ENCODE measurements at places on chromosomes 2 and 18. TPM values are rescaled to one million over a fixed set of nuclear protein-coding genes. Genes with fewer than 3 reads are reported as not detected.
A peak's percentile ranks its signal among the peaks of the same experiment; 100 is the strongest.

DNA sequence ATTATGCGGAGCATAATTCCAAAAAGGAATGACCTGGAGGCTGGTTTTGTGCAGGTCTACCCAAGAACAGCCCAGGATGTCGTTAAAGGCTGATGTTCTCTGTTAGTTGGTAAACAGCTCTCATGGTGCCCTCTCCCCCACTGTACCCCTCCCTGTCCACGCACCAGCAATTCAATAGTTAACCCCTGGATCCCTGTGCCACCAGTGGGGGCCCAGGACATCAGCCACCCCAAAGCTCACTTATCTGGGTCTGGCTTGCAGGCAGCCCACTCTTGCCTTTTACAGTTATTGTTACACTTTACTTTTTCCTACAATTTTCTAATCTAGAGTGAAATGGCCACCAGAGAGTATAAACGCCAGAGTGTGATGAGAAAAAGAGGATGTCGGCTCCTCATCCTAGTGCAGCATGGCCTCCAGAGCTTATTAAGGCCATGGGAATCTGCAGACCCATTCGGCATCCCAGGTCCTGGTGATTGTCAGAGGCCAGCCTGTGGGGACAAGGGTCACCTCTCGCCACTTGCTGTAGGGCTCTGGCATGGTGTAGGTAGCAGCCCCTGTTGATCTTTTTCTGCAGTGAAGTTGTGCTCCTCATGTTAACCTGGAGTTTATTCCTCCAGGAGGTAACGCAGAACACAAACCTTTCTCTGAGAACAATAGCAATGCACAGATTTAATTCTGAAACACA lies 30.3 kb downstream of the TWIST2 start:
- H3K36me3 ChIP-seq, result no peaks in the 10 kb centered on the region
- no peak overlapping the region for H3K4me3 ChIP-seq
- H3K27me3 ChIP-seq, result peaks cover 62% of the 10 kb centered on the region
- H3K27ac ChIP-seq, result no peak overlapping the region

DNA sequence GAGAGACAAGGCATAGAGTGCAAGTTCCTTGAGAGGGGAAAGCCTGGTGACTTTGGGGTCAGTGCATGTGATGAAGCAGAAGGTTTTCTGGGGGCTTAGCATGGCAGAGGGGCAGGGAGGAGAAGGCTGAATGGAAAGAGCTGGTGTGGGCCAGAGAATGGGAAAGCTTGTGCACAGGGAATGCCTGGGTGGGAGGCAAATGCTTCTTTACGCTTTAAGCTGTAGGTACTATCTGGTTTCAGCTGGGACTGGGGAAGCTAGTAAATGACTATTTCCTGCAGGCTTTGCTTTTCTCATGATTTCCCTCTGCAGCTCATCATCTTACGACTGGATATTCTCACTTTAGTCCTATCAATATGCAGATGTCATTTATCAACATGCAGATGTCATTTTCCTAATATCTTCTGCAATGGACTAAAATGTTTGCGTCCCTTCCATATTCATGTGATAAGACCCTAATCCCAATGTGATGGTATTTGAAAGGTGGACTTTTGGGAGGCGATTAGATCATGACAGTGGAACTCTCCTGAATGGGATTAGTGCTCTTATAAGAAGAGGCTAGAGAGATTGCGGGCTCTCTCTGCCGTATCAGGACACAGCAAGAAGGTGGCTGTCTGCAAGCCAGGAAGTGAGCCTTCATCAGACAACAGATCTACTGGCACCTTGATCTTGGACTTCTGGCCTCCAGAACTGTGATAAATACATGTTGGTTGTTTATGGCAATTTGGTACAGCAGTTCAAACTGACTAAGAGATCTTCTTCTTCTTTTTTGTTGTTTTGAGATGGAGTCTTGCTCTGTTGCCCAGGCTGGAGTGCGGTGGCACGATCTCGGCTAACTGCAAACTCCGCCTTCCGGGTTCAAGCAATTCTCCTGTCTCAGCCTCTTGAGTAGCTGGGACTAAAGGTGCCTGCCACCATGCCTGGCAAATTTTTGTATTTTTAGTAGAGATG lies 50.1 kb downstream of the MYCN start:
- H3K27ac ChIP-seq, result no peak overlapping the region
- no peaks in the 10 kb centered on the region for H3K36me3 ChIP-seq
- H3K4me1 ChIP-seq, result no peaks in the 10 kb centered on the region
- H3K4me3 ChIP-seq, result no peak overlapping the region

DNA sequence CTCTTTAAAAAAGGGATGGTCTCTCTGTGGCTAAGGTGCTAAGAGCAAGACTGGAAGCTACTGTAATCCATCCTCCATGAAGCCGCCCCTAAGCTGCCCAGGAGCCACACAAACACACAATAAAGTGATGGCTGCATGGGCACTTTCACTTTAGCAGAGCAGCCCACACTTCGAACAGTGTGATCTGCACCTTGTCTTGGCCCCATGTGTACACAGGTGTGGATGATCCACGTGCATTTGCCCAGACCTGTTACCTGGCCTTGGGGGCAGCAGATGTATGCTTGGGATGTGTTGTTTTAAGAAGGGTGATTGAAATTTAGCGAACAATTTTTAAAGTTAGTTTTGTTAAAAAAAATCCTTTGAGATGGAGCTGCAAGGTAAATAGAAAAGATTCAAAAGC lies 39.9 kb downstream of the TMEM178A start:
- no peak overlapping the region for H3K4me3 ChIP-seq
- no peak overlapping the region for H3K27ac ChIP-seq
- H3K4me1 ChIP-seq, result no peaks in the 10 kb centered on the region
- no peak for DNase-seq
- no peaks in the 10 kb centered on the region for H3K27me3 ChIP-seq
- H3K36me3 ChIP-seq, result no peaks in the 10 kb centered on the region

DNA sequence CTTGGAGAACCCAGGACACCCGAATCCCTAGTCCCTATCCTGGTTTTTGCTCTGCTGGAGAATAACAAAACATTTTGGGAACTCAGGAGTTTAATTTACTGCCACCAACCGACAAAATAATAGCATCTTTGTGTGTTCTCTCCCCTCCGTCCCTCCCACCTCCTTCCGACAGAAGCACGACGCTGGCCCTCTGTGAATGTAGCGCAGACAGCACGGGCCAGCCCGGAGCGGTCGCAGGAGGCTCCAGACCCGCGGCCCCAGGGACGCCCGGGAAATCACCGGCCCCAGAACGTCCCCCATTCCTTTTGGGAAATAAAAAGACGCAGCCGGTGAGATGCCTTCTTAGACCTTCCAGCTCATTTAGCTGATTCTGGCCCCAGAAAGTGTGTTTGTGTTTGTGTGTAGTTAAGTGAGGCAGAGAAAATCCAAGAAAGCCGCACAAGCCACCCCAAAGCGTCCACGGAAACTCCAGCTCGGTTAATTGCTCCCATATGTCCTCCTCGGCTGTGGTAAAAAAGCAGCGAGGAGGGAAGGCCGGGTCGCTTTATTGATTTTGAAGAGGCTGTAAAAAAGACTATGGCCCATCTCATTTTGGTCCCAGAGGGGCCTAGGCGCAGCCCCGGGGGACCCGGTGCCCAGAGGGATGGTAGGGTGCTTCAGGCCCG lies 577 bp upstream of the TANC1 start:
- peaks cover 27% of the 10 kb centered on the region for H3K4me1 ChIP-seq
- peak overlapping the region; percentile 42 for H3K27ac ChIP-seq
- no peaks in the 10 kb centered on the region for H3K27me3 ChIP-seq
- peak overlapping the region; percentile 83 for H3K4me3 ChIP-seq
- peak; percentile 29 for DNase-seq
- H3K36me3 ChIP-seq, result no peaks in the 10 kb centered on the region

DNA sequence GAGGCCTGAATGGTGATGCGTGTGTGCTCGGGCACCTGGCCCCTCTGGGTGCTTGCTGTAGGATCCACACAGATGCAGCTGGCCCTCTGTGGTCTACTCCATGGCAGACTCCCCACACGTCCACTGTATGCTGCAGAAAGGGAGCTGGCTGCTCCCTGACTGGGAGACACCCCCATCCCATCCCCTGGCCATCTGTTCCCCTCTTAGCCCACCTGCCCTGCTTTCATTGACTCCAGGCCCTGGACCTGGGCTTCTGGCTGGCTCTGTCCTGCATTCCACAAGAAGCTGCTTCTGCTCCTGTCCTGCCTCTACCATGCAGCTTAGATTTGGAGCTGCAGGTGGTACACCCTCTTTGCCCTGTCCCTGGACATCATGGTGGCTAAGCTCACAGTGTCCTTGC lies 80.1 kb downstream of the FHOD3 start:
- DNase-seq, result no peak
- H3K27me3 ChIP-seq, result no peaks in the 10 kb centered on the region

DNA sequence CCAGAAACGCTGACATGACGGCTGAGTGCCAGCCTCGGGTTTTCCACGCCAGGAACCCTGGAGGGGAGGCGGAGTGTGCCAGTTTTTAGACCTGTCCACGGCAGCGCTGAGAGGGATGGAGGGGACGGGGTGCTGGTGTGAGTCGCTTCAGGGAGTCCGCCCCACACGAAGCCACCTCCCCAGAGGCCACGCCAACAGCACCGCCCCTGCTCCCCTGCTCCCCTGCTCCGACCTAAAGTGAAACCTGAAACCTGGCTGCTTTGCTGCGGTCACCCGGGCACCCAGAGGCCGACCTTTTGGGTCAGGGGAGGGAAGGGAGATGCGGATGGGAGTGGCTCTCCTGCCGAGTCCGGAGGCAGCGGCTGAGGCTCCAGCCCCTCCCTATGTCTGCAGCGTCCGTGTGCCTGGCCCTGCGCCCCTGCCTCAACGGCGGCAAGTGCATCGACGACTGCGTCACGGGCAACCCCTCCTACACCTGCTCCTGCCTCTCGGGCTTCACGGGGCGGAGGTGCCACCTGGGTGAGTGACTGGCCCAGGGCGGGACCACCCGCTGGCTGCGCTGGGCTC lies 38.1 kb downstream of the SNED1 start:
- H3K27me3 ChIP-seq, result peaks cover 36% of the 10 kb centered on the region
- peak overlapping the region; percentile 37 for H3K4me3 ChIP-seq
- H3K36me3 ChIP-seq, result no peaks in the 10 kb centered on the region
- peaks cover 8% of the 10 kb centered on the region for H3K4me1 ChIP-seq
- H3K27ac ChIP-seq, result no peak overlapping the region

DNA sequence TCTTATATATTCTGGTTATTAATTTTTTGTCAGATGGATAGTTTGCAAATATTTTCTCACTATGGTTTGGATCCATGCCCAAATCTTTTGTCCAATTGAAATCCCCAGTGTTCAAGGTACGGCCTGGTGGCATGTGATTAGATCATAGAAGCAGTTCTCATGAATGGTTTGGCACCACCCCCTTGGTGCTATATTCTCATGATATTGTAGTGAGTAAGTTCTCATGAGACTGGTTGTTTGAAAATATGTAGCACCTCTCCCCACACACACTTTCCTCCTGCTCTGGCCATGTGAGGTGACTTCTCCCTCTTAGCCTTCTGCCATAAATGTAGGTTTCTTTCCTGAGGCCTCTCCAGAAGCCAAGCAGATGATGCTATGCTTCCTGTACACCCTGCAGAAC lies 107.7 kb upstream of the KYNU start:
- no peaks in the 10 kb centered on the region for H3K4me1 ChIP-seq
- H3K36me3 ChIP-seq, result no peaks in the 10 kb centered on the region
- DNase-seq, result no peak
- H3K4me3 ChIP-seq, result no peak overlapping the region
- H3K27ac ChIP-seq, result no peak overlapping the region

DNA sequence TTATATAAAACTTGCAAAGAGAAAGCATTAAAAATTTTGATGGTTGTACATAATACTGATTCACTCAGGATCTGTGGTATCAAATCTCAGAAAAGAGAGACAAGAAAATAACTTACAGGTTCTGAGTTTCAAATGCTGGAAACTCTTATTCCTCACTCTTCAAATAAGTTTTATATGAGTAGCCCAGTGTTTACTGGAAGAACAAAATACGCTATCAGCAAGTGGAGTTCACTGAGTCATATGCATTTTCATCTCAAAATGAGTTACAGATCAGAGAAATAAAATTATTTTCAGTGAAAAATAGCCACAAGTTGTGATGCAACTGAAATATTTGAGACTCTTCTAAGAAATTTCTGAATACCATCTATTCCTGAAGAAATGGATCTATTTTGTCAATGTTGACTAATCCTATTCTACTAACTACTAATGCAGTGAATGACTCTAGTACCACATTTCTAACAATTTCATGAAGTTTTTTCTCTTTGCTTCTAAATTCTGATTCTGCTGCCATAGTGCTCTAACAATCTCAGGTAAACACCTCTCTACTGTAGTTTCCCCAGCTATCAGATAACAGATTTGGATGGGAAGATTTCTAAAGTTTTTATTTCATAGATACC lies 391.7 kb downstream of the ZEB2 start:
- no peaks in the 10 kb centered on the region for H3K36me3 ChIP-seq
- no peaks in the 10 kb centered on the region for H3K27me3 ChIP-seq
- H3K27ac ChIP-seq, result no peak overlapping the region
- no peaks in the 10 kb centered on the region for H3K4me1 ChIP-seq
- DNase-seq, result no peak

GRCh38 chr2:72797740-72798139 lies 28.1 kb downstream of the EXOC6B start:
- no peaks in the 10 kb centered on the region for H3K36me3 ChIP-seq
- peaks cover 16% of the 10 kb centered on the region for H3K4me1 ChIP-seq
- no peak overlapping the region for H3K27ac ChIP-seq
- no peak for DNase-seq
- no peak overlapping the region for H3K4me3 ChIP-seq

DNA sequence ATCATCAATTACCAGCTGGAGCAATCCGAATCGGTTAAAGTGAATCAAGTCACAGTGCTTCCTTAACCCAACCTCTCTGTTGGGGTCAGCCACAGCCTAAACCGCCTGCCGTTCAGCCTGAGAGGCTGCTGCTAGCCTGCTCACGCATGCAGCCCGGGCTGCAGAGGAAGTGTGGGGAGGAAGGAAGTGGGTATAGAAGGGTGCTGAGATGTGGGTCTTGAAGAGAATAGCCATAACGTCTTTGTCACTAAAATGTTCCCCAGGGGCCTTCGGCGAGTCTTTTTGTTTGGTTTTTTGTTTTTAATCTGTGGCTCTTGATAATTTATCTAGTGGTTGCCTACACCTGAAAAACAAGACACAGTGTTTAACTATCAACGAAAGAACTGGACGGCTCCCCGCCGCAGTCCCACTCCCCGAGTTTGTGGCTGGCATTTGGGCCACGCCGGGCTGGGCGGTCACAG lies 496 bp upstream of the ITGA4 start:
- H3K4me1 ChIP-seq, result no peaks in the 10 kb centered on the region
- no peak for DNase-seq
- H3K27ac ChIP-seq, result no peak overlapping the region
- H3K27me3 ChIP-seq, result no peaks in the 10 kb centered on the region
- no peaks in the 10 kb centered on the region for H3K36me3 ChIP-seq

DNA sequence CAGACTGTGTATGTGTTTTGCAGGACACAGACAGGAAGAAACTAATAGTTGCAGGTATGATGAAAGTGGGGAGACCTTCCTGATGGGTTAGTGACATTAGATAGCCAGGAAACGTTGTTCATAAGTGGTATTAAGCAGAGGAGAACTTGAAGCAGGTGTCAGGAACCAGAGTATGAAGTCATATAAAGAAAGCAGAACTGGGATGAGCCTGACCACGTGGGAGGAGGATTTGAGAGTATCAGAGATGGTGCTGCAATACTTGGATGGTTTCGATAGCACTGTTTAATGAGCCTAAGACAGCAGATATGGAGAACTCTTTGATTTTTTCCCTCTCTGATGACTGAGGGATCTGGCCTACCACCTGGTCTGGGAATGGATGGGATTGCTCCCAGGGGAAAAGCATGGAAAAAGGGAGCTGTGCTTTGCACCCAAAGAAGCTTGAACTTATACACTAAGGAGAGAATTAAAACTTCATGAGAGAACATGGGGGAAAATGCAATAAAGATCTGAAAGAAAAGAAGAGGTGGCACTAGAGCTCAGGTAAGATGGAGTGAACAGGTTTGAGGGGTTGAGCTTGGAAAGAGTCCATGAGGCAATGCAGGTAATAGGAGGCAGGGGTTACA lies 226.0 kb upstream of the LRRTM1 start:
- H3K4me3 ChIP-seq, result no peak overlapping the region
- peaks cover 23% of the 10 kb centered on the region for H3K27me3 ChIP-seq

The PAX8 gene
- 6.4 TPM for total RNA-seq

All from PC-9 (cell line).